CD4-positive, alpha-beta T cell treated with Interleukin-4 for 1 hour (primary cell): ENCODE measurements at places on chromosomes 16 and 17.

DNA sequence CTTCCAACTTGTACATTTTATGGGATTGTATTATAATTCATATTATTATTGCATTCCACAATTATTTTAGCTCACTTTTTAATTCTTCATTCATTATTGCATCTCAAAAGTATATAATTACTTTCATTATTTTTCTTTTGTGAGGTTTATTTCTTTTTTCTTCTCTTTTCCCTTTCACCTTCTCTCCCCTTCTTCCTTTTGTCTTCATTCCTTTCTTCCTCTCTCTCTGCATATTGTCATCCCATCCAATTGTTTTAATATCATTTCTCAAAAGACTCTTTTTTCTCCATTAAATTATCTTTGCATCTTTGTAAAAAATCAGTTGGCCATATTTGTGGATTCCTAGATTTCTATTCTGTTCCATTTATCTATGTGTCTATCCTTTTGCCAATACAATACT lies 17.3 kb downstream of the DYNLL2 start:
- no peak for DNase-seq

DNA sequence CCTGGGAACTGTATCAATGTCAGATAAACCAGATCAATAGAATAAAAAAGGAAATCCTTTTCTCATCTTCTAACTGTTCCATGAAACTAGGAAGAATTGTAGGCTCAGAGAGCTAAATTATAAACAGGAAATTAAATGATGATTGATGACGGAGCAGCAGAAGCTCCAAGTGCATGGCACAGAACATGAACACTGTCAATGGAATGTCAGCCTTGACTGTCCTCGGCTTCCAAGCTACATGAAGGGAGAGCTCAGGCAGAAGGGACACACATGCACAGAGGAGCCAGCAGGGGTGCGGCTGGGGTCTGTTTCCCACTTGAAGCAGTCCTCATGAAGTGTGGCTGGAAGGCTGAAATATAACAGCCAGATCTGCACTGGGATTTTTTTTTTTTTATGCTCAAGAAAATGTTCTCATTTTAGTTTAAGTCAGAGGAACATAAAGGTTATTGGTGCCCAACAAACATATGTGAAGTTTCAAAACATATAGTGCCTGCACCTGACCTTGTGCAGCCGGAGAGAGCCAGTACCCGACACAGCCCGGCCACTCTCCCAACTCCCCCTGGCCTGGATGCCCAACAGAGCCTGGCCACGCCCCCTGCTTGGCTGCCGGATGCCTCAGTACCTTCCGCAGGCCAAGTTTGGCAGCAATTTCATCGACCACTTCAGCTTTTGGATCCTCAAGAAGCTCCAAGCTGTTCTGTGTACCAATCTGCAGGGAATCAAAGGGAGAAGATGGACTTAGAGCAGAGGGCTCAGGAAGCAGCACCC lies 37.0 kb downstream of the NPLOC4 start:
- DNase-seq, result no peak

- peak; percentile 34 for DNase-seq
Observed at GRCh38 chr17:27609611-27610303, 21.2 kb upstream of the LGALS9 start.

- DNase-seq, result peak; percentile 34
Observed at GRCh38 chr17:75566834-75567233, 20.8 kb upstream of the MYO15B start.

DNA sequence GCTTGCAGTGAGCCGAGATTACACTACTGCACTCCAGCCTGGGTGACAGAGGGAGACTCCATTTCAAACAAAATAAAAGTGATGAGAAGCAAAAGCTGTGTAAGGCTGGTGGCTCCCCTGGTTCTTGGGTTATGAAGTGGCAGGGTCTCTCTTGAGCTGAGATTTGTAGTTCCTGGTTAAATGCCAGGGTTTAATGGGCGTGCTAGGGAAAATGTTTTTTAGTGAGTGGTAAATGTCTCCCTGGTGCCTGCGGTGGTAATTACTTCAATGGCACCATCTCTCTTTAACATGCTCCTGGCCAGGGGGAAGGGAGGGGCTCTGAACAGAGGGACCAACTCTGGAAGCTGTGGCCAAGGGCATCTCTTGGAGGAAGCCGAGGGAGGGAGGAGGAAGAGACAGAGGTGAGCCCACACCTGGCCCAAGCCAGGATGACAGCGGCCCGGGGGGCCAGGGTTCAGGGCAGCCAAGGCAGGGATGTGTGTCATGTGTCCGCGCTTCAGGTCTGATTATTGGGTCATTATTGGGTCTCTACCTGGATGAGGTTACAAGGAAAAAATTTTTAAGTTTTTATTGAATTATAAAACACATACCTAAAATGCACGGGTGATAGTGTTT lies 17.8 kb upstream of the RPL38 start:
- no peak for DNase-seq

DNA sequence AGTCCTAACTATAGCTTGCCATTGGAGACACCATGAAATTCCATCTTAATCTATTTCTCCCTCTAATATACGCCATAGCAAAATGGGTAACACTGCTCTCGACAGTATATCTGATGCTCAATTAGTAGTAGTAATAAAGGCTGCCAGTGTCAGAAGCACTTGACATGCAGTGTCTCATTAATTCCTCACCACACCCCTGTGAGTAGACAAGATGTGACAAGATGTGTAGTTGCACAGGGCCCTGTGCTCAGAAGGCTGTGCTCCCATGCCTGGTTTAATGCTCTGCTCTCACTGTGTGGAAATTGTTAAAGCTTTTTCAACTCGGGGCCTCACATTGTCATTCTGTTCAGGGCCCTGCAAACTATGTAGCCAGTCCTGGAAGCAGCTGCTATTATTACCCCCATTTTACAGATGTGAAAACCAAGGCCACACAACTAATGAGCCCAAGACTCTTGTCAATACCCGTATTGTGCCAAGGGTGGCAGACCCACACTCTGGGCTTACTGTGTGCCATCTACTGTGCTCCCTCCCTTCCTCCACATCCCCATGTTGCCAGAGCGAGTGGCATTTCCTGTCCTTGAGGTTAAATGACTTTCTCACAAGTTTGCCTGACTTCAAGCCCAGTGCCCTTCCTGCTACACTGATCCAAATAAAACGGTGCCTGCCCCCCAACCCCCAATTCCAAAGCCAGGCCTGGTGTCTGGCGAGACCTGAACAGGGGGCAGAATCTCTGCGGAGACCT lies 287.3 kb upstream of the CCL2 start:
- DNase-seq, result no peak

DNA sequence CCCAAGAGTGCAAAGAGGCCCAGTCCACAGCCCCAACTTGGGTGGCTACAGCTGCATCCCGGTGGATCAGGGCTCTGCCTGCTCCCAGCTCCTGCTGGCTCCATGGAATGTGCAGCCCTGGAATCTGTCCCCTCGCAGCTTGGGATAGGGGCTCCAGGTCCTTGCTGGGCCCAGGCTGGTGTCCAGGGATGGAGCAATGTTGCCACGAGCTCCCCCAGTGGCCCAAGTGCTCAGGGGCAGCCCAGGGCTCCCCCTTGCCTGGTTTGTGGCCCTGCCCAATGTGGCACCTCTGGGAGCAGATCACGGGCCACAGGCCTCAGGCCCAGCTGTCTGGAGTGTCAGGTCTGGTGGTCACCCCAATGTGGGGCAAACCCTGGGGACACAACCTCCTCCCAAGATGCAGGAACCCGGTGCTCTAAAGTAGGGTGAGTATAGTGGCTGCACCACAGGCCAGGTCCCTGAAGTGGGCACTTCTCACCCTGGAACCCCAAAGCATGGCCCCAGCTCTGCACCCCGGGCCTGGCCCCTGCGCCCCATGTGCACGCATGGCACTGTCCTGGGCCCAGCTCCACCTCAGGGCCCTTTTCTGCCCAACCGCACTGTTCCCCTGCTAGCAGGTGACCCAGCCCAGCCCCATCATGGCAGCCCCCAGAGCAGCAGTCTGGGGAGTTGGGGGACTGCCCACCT lies 14.8 kb upstream of the DNAH9 start:
- DNase-seq, result no peak

- DNase-seq, result no peak
Observed at GRCh38 chr17:77281904-77282367, 141.2 kb downstream of the SEC14L1 start.

GRCh38 chr16:4904108-4904941 lies 32.6 kb downstream of the PPL start:
- no peak for DNase-seq

- no peak for DNase-seq
Observed at GRCh38 chr17:45786349-45786748, 2.2 kb downstream of the CRHR1 start.

DNA sequence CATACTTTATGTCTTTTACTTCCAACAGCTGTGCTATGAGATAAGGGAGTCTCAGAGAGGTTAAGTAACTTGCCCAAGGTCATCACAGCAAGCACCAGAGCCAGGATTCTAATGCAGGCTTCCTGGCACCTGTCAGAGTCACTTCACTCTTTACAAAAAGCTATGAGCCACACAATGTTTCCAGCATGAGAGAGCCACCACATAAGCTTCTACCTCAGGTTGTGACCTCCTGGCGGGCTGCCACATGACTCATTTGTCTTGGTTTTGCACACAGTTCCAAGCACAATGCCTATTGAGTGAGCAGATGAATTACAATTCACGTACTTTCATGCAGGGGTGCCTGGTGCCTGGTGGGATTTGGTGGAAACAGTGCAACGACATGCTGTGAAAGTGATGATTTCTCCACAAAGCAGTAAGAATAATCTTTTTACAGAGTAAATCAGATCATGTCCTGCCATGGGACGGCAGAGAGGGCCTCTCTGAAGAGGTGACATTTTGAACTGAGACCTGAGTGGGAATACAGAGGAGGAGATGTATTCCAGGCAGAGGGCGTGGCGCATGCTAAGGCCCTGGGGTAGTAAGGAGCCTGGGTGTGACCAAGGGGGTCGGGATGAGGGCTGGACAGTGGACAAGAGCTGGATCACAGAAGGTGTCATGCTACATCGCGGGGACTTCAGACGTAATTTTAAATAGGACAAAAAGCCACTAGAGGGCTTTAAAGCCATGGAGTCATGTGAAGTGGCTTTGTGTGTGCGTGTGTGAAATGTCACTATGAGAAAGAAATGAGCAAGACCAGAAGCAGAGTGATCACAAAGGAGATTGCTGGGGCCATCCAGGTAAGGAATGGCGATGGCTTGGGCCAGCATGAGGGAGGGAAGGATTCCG lies 53.4 kb downstream of the CACNG3 start:
- DNase-seq, result no peak
